ENCODE measurements at places on chromosomes 3 and 15.

- DNase-seq = no peak
These were observed 280.2 kb upstream of the STT3B start for GRCh38 chr3:31252216-31253185.

DNA sequence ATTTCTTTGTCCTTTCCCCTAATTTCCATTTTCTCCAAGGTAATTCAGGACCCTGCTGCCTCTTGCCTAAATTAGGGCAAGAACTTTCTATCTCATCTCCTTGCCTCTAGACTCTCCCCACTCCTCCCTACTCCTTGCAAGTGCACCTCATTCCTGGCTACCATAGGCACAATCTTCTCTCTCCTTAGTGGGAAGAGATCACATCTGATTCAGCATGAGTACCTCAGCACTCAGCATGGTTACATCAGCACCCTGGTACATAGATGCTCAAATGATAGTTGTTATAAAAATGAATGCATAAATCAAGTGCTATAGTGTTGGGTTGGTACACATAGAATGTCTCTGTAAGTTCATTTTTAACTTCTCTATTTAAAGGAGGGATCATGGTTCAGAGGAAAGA is 313.4 kb upstream of the RASGRP1 start:
- no peak for DNase-seq

DNA sequence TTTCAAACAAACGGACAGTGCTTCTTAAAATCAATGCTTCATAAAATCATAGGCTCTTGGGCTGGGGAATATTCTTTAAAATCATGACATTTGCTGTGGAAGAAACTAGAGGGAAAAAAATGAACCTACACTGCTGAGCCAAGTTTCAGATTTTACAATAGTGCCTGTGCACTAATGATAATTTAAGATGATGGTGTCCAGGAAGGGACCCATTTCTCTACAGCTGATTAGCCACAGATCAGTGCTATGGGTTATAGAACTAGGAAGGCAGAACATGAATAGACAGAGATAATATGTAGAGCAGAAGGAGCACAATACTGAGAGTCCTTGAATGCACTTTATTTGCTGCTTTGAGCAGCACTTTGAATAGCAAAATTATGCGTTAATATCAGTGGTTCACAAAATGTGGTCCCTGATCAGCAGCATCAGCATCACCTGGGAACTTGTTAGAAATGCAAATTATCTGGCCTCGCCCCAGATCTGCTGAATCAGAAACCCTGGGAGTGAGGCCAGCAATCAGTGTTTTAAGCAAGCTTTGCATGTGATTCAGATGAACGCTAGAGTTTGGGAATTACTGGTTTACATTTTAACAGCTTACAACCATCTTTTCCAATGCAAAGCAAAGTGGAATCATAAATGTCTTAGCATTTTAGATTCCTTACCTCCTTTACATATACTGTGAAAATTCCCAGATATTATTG is 135.8 kb upstream of the ANKRD28 start:
- DNase-seq = no peak

GRCh38 chr3:112667599-112667998 is 26.7 kb upstream of the CCDC80 start:
- no peak for DNase-seq

DNA sequence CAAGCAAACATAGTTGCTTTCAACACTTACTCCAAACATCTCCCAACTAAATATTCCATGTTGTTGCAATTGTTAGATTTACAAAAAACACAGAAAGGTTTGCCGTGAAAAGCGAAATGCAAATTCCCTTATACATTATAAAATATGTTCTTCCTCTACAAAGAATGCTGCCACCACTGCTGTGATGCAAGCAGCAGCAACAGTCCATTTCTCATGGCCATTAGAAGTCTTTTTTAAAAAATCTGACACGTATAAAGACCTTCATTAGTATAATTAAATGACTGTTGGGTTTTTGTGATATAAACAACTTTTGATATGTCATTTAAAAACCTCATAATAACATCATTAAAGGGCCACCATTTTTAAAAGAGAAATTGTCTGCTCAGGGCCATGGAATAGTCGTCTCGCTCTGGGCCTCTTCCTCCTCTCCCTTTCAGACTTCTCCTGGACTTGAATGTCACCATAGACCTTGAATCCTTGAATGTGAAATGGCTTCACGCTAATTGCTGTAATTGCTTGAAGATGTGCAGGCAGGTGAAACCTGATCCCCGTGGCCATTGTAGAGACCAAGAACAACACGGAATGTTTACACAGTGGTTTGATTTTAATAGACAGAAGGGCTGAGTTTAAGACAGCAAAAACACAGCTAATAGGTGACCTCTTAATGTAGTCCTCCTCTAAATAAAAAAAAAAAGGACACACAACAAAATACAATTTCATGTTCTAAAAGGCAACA is 450.4 kb downstream of the FOXP1 start:
- DNase-seq = no peak

- DNase-seq = no peak
These were observed 35.8 kb downstream of the COL8A1 start for GRCh38 chr3:99674086-99674789.
